ENCODE measurements at places on chromosomes 2 and 18.

GRCh38 chr2:241909769-241910168 lies 40.2 kb downstream of the RTP5 start:
- DNase-seq = no peak

DNA sequence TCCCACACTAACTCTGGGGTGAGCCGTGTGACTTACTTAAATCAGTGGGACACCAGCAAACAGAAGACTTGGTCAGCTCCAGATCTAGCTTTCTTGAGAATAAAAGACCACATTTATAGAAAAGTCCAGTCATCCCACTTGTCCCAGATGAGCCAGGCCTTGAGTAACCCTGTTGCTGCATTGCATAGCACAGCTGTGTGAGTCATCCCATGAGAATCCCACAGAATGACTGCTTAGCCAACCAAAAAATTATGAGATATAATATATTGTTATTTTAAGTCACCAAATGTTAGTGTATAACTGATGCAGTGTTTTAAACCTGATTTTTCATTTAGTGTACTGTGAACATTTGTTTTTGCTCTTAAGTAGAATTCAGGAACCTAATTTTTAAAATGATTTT lies 94.2 kb upstream of the FSHR start:
- DNase-seq = no peak

DNA sequence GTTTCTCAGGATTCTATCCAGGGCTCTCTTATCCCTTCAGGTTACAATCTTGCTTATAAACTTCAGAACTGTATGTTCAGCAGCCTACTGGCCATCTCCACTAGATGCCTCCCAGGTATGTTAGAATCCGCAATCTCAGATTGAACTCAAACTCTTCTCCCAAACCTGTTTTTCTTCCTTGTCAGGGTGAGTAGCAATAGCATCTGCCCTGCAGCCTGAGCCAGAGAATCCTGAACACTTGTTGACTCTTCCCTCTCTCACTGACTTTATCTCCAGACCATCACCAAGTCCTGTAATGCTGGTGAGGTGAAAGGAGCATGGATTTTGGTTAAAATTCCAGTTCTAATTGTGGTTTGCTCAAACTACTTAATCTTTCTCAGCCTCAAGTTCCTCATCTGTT lies 82.6 kb upstream of the ALPP start:
- DNase-seq = no peak

DNA sequence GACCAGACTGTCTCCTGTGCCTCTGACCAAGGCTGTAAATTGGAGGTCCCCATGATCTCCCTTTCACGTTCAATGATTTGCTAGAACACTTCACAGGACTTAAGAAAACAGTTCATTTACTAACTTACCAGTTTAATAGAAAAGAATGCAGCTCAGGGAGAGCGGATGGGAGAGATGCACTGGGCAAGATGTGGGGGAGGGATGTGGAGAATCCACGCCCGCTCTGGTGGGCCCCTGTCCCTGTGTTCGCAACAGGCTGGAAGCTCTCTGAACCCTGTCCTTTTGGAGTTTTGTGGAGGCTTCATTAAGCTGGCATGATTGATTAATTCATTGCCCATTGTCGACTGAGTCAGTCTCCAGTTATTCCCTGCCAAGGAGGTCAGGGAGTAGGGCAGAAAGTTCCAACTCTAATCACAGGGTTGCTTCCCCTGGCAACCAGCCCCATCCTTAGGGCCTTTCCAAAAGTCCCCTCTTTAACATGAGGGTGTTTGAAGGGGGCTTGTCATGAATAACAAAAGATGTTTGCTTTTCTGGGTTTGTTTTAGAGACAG lies 257.1 kb downstream of the ACKR3 start:
- DNase-seq = no peak

DNA sequence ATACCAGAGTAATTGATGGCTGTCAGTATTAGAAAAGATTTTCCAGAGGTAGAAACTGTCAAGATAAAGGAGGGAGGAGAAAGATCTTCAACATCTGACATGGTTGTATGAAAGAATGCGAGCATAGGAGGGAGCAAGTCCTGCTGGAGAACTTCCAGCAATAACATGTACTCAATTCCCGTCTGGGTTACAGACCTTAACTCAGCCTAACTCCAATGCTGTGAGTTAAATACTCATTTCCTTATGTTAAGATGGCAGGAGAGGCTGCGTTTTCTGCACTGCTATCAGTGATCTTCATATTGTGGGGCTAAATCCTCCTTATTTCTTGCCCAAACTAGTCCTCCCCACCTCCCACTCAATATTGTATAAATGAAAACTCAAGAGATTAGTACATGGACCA lies 6.7 kb upstream of the CERS6 start:
- DNase-seq = no peak

DNA sequence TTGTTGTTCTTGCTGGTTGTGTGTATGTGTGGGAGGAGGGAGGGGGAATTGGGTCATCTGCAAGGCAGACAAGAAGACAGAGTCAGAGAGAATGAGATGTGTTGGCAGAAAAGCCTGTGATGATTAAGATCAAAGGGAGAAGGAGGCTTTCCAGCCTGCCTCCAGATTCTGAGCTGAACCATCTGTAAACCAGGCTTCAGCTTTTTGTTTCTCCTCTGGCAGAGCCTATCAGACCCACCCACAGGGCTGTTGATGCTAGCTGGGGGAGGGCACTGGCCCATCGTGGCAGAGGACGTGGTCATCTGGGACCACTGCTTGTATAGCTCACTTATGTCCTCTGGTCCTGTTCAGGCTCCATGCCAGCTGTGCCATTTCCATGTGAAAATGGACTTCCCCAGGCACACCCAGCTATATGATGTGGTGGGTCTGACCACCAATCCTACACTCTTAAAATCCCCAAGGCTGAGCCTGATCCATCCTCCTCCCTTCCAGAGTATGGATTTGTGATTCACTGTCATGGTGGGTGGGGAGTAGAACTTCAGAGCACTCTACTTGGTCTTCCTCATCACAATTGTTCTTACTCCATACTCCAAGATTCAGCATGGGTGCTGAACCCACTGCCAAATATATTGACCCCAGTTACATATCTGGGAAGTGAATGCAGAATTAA lies 27.8 kb upstream of the COL6A3 start:
- DNase-seq = no peak

- DNase-seq = no peak
These were observed 1110.6 kb downstream of the TSN start for GRCh38 chr2:122866095-122866494.

DNA sequence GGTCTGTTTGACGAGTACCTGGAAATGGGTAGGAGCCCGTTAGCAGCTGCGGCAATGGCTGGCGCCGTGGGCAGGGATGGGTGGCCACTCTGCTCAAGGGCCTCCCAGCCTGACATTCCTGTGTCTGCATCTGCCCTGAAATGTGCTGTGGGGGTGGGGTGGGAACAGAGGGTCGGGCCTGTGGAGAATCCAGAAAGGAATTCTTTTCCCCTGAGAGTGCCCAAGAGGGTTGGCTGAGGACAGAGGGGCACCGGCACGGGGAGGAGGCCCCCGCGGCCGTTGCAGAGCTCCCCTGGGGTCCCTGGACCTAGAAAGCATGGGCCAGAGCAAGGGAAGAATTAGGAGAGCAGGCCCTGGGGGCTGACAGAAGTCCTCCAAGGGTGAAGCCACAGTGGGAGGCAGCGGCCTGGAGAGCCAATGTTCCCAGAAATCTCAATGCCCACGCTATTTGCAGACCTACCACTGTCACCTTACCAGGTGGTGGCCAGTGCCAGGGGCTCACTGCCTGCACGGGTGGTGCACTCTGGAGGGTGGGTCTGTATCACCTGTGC lies 27.8 kb downstream of the ANO7 start:
- DNase-seq = no peak

GRCh38 chr2:206836722-206837121 lies 71.3 kb downstream of the FASTKD2 start:
- no peak for DNase-seq

DNA sequence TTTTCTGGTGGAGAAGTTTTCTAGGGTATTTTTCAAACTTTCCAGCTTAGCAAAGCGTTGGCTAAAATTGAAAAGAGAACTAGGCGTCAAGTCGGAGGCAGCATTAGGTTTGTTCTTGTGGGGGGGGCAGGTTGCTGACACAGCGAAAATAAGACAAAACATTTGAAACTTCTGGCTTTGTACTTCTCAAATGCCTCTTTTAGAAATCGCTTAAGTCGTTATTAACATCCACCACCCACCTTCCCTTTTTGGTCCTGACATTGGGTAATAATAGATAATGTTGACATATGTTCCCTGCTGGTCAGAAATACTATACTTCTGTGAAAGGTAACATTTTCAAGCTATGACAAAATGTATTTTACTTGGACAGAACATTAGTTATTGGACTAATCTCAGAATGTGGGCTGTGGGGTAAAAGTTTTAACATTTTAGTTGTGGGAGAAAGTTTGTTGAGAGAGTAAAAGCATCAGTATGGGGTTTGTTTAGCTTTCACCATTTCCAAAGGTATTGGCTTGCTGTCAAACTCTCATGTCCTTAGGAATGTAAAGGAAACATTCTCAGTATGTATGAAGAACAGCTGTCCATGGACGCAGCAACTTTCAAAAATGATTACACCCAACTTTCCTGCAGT lies 88.1 kb upstream of the ZEB2 start:
- no peak for DNase-seq

DNA sequence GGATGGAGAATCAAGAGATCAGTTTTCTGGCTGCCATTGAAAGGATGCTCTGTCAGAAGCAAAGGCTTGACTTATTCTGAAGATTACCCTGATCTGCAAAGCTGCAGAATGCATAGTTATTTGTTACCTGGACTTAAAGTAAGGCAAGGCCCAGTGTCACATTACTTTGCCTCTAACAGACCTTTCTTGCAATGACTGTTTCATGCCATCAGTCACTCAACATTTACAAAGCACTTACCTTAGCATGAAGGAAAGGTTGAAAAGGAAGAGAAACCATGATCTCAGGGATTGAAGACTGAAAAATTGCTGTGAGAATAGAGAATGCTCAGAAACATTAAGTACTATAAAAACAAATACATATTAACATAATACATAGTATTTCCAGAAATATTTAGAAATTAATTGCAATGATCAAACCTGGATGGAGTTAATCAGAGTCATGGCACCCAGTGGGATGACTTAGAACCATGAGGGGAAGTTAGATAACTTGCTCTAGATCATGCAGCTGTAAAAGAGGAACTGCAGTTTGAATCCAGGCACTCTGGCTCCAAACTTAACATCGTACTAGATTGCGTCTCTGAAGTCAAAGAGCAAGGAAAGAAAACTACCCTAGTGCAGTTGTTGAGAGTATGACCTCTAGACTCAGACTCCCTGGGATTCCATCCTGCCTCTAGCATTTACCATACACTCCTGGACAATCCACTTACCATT lies 26.5 kb upstream of the FAM117B start:
- DNase-seq = no peak

GRCh38 chr2:39981883-39982311 lies 202.8 kb upstream of the THUMPD2 start:
- no peak for DNase-seq

GRCh38 chr2:202429164-202429980 lies 53.2 kb downstream of the BMPR2 start:
- no peak for DNase-seq

GRCh38 chr2:221554769-221555493 lies 17.2 kb downstream of the EPHA4 start:
- DNase-seq = no peak

GRCh38 chr18:51890762-51891161 lies 449.2 kb upstream of the DCC start:
- DNase-seq = peak; percentile 19

DNA sequence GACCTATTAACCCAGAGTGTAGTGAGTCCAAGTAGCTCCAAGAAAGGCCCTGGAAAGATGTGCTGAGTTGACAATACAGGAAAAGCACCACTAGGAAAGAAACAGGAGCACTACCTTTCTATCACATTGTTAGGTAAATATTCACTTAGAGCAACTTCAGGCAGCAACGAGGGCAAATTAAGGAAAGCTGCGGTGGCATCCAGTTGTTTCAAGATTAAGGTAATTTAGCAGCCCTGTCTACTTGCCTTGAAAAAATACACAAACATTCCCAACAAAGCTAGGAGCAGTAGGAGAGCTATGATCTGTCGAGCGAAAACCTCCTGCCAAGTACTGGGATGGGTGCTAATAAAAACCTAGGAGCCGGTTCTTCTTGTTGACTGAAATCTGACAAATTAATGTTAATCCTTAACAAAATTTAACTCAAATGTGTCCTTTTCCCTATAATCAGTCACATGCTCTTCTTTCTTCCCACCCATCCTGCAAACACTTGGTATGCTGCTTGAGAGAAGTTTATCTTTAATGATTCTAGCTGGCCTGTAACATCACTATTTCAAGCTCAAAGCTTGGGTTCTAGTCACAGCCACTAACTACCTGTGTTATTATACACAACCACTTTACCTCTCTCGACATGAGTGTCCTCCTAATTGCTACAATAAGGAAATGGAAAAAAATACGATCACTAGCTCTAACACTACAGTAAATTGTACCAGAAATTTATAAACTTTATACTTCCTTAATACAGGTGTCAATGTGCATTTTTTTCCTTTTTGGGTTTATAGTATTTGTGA lies 2.0 kb downstream of the ACAA2 start:
- no peak for DNase-seq

DNA sequence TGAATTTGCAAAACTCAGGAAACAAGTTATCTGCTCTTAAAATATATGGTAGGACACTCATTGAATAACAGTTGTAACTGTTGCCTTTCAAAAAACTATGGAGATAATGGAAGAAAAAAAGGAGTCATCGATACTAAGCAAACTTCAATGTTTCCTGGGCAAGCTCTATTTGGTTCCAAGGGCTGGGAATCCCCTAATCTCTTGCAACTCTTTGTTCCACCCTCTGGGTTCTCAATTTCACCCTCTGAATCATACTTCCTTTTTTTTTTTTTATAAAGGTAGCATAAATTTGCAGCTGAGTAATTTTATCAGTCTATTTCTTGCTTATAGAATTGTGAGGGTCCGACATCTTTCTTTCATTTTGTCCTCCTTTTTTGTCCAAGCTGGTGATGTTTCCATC lies 36.7 kb downstream of the SLC9A4 start:
- no peak for DNase-seq

DNA sequence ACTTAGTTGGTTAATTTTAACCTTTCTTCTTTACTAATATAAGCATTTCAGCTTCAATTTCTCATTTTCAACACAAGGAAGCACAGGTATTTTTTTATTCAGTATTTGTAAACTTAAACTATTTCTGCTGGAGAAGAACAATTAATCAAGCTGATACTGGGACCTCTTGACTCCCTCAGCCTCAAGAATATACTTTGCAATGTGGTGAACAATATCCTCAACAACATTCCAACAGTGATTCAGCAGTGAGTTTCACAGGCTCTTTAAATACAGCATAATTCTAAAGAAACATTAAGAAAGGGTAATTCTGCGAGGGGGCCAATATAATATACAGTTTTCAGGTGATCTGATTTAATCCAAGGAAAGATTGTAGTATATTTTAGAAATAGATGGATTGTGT lies 10.0 kb downstream of the RAPGEF4 start:
- no peak for DNase-seq

- no peak for DNase-seq
These were observed 16.9 kb downstream of the ERCC3 start for GRCh38 chr2:127277028-127277427.
